ENCODE measurements at places on chromosomes 2 and 18.

- no peak for DNase-seq
Measured at GRCh38 chr18:11279461-11279860, 130.1 kb upstream of the PIEZO2 start.

- no peak for DNase-seq
Measured at GRCh38 chr18:75003764-75004690, 204.9 kb downstream of the PTGR3 start.

DNA sequence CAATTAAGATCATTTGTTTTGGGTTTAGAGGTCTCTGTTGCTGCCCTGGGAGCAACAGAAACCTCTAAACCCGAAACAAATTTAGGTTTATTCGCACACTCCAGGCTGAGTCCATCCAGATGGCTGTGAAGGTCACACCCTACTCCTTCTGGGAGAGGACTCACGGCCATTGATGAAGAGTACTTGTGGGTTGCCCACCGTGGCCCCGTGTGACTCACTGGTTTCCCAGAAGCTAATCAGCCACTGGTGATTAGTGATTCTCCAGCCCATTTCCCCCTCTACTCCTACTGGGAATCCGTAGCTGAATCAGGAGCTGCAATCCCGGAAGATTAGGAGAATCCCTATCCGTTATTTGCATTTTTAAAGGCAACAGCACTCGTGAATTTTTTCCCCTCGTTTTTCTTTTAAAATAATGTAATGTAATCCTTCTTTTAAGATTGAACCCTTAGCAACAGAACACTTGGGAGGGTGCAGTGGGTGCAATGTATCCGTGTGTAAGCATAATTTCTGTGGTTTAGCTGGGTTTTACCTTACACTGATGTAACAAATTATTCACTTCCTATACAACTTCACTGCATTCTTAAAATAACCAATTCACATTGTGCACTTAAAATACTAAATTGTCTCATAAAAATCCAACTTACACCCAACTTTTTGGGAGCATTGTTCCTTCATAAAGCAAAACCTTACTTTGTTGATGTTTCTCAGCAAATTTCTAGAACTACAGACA lies 27.5 kb upstream of the EPAS1 start:
- no peak for DNase-seq

DNA sequence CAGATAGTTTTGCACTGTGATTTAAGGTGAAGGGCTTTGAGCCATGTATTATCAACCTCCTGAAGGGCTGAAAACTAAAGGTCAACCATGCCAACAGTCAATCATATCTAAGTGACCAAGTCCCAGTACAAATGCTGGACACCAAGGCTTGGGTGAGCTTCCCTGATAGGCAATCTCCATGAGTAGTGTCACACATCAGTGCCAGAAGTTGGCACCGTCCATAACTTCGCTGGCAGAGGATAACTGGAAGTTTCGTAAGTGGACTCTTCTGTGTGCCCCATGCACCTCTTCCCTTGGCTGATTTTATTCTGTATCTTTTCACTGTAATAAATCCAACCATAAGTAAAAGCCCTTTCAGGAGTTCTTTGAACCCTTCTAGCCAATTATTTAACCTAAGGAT lies 13.2 kb downstream of the REV1 start:
- DNase-seq = no peak

DNA sequence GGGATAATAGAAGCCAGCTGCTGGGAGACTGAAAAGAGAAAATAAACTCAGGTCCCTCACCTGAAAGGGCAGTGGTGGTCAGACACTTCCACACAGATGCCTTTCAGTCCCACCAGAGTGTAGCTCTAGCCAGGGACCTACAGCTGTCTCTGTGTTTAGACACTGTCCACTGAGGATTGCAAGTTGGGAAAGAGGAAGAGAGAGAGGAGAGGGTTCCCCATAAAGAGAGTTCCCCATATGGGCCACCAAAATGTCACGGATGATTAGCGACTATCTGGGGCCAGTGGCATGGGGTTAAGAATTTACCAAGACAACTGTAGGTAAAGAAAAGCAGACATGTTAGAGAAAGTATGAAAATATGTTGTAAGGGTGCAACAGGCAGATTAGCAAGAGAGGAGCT lies 36.7 kb upstream of the SKA1 start:
- no peak for DNase-seq

GRCh38 chr2:121689356-121689755 lies 40.1 kb upstream of the CLASP1 start:
- DNase-seq = peak; percentile 40

DNA sequence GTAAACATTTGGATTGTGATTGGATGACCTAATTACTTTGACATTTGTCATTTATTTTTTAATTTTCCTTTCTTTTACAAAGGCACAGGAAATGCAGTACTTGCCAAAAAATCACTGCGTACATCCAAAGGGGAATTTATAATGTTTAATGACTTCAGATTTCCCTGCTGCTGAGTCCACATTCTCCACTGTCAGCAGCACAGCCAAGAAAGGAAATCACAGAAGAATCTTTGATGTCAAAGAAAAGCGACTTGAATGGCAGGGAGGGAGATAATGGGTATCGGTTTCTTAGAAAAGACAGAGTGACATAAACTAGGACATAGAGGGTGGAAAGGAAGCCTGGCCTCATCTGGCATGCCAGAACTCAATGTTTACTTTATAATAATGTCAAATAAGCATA lies 41.4 kb upstream of the COPS8 start:
- DNase-seq = no peak

- no peak for DNase-seq
Measured at GRCh38 chr2:241248289-241248688, 59.8 kb downstream of the ANO7 start.

DNA sequence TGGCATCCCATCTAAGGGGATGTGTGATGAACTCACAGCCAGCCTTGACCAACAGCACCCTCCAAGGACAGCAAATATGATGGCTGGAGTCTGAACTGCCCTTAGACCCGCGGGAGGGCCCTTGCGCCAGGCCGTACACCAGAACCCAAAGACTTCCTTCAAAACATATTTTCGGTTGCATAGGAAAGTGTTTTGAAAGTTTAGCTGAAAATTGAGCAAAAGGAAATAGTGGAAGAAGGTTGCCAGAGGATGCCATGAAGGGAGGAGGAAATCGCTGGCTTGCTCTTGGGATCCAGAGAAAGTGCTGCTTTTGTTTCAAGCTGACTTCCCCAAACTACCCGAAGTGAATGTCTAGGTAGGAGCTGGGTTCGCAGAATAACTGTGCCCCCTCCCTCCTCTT lies 61.3 kb downstream of the IL1R2 start:
- no peak for DNase-seq

- no peak for DNase-seq
Measured at GRCh38 chr2:170950221-170950761, 21.2 kb downstream of the GORASP2 start.

DNA sequence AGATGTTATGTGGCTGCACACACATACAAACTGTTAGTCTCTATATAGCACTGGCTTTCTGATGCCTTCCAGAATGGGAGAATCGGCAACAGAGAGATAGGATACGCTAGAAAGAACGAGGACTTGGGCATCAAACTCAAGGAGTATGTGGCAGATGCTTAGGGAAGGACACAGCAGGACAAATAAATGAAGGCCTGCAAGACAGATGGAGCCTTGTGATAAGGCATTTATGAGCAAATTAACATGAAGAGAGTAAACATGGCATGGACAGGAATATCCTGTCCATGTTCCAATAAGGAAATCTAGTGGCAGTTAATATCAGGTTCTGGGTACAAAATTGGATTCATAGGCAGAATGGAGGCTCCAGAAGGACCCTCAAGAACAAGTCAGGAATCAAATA lies 136.9 kb downstream of the SLC4A10 start:
- DNase-seq = no peak

DNA sequence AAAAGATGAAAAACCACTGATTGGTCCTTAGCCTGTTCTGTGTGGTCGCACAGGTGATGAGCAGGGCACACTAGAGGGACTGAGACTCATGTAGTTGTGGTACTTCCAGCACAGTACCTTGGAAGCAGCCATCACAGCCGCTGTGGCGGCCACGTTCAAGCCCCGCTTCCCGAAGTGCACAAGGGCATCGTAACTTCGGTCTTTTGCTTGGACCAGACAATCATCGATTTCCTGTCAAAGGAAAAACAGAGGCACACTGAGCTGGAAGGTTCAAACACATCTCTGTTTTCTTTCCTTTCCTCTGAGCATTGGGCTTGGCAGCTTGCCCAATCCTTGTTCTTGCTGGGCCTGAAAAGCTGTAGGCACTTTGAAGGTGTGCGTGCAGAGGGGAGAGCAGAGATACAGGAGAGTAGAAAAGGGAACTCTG lies 52.6 kb downstream of the MRPL35 start:
- no peak for DNase-seq

- DNase-seq = no peak
Measured at GRCh38 chr2:122471753-122472152, 716.3 kb downstream of the TSN start.

- DNase-seq = peak; percentile 60
Measured at GRCh38 chr18:57429167-57430078, 5.8 kb upstream of the ONECUT2 start.

- DNase-seq = peak; percentile 77
Measured at GRCh38 chr2:103959174-103960128, 894.5 kb upstream of the POU3F3 start.

GRCh38 chr2:12764075-12764730 lies 47.5 kb downstream of the TRIB2 start:
- DNase-seq = no peak

- DNase-seq = no peak
Measured at GRCh38 chr2:201568217-201568820, 75.0 kb downstream of the TMEM237 start.

DNA sequence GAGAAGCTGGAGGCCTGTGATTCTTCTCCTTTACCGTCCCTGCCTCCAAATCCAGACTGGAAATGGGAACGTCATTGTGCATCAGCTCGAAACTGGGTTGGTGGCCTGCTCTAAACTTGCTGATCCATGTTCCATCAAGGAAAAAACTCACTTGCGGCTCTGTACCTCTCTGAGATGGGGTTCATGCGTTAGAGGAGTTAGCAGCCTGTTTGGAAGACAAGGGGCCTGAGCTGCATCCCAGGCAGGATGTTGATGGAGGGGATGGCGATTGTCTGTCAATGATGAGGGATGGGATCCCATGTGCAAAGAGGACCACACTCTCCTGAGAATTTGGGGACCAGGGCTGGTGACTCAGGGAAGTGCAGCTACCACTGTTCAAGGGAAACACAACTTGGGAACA lies 26.0 kb downstream of the TWIST2 start:
- no peak for DNase-seq

DNA sequence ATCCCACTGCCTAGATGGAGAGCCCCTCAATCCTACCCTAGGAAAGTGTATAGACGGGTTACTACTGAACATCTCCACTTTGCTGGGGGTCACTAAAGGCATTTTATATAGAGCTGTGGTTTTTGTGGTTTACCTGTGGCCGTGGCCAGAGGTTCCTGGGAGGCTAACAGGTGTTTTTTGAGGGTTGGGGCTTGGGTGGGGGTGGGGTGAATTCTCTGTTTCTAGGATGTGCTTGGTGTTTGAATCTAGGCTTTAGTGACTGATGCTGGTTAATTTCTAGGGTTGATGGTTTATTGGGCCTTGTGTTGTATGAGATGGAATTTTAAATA lies 7.7 kb downstream of the HOXD8 start:
- DNase-seq = no peak

GRCh38 chr2:59385971-59386370 lies 1144.8 kb upstream of the FANCL start:
- DNase-seq = no peak

GRCh38 chr2:26475832-26476501 lies 2.0 kb downstream of the OTOF start:
- no peak for DNase-seq

DNA sequence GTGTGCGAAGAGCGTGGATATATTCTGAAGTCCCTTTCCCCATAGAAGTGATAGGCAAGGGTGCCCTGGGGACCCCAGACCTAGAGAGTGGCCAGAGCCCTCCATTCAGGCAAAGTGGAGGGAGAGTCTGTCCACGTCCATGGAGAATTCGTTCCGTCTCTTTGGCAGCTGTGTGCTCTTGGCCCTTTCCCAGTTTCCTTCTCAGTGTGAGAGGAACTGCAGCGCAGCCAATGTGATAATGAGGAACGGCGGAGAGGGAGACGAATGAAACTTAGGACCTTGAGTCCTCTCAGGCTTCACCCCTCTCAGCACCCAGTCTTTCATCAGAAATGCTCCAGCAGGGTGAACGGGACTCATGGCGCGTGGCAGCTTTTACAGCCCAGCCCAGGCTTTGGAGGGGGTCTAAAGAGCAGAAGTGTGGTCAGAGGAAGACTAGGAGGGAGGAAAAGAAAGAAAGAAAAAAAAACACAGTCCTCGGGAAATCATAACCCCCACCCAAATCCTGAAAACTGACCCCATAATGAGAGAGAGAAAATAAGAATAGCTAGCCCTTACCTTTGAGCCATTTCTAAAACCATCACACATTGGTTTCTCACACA lies 95.0 kb upstream of the RIOK3 start:
- no peak for DNase-seq

DNA sequence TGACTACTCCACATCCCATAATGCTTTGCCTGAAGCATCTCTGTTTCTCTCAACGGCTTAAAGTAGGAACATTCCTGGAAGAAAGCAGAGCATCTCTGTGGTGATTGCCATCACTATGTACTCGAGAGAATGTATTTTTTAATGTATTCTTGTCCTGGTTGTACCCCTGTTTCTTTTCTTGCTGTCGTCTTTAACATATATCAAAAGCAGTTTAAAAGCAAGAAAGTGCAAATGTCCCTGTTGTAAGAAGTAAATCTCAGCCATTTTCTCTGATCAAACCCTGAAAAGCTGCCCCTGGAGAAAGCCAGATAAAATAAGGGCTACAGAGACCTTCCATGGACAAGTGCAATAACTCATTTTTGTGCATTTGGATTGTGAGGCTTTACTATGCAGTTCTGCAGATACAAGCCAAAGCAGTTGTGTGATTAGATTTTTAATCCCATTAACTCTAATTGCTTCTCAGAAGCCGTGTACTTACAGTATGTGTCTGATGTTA lies 70.8 kb downstream of the XIRP2 start:
- no peak for DNase-seq

GRCh38 chr2:33134791-33135560 lies 188.2 kb downstream of the LTBP1 start:
- no peak for DNase-seq

DNA sequence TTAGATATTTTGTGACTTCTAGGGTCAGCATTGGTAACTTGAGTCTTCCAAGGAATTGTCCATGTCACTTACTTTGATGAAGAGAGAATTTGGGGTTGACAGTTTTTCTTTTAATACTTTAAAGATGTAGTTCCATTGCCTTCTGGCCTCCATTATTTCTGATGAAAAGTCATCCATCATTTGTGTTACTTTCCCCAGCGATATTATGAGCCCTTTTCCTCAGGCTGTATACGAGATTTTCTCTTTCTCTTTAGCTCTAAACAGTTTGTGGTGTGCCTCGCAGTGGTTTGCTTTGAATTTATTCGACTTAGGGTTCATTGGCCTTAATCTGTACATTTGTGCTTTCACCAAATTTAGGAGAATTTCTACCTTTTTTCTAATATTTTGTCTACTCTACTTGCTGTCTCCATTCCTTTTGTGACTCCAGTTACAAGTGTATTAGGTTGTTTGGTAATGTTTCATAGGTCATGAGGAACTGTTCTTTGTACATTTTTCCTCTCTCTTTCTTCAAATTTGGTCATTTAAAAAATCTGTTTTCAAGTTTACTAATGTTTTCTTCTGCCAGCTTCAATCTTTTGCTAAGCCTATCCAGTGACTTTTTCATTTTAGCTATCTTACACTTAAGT lies 131.4 kb upstream of the OTOS start:
- no peak for DNase-seq
